Aorta (tissue), 5 donors: ENCODE measurements at places on chromosomes 12 and 14. TPM values are rescaled to one million over a fixed set of nuclear protein-coding genes. Genes with fewer than 3 reads are reported as not detected.

- no peak for DNase-seq
Observed at GRCh38 chr14:72917094-72917802, 9.0 kb upstream of the DCAF4 start.

DNA sequence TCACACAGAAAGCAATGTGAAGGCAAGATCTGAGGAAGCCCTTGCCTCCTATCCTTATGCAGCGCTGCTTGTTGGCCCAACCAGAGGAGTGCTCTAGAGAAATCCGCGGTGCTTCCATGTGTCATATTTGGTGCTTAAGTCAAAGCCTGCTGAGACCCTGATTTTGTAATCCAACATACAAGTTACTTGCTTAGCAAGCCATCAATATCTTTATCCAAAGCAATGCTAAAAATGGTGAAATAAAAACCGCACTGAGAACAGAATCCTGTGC is 250.0 kb downstream of the MED13L start:
- no peak for DNase-seq

Gene MCRS1
- polyA plus RNA-seq = 27.5 TPM

Gene ACIN1
- polyA plus RNA-seq = 34.1 TPM
